ENCODE measurements at places on chromosomes 5 and 9.

DNA sequence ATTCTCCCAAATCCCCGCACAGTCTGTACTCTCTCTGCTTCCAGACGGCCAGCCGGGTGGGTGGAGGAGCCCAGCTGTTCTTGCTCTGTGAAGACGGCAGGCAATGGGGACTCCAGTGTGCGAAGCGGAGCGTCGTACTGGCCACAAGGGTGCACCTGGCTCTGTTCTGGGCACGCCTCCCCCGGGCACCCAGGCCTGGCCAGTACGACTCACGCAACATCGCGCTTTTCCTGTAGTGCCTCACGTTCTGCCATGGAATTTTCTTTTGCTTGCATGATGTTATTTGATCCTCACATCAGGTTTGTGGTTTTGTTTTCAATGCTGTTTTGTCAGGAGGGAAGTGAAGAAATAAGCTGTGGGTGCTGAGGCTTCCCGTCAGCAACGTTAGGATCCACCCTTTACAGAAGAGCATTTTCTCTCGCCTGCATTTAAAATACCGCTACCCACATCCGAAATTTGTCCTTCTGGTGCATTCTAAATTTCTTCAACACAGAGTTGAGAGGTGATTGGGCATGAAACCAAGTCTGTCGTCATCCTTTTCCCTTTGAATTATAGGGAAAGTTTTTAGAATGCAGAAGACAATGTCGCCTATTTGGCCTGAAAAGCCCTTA lies 311.7 kb downstream of the TRIM36 start:
- DNase-seq, result no peak

DNA sequence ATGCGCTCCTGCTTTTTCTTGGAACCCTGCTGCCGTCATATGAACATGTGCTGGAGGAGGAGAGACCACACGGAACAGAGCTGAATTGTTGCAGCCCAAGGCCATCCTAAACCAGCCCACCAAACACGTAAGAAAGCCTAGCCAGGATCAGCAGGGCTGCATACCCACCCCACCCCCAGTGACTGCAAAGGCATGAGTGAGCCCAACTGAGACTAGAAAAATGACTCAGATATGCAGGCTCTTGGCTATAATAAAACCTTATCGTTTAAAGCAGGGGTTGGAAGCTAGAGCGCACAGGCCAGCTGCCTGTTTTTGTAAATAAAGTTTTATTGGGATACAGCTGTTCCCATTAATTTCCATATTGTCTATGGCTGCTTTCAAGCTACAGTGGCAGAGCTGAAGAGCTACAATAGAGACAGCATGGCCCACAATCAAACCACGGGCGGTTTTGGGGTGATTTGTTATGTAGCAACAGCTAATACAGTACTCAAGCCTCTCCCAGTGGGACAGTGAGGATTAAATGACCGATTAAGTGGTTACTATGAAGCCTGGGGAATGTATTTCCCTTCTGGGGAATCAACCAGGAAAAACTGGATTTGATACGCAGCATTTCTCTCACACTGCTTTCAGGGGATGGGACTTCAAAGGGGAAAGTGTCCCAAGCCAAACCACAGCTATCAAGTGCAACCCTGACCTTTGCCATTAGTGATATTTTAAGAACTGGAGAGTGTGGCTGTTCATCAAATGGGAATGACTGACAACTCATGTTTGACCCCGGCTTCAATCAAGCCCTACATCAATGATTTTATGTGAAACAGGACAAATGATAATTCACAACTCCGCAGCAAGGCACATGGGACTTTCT lies 6.3 kb downstream of the SHB start:
- no peak for DNase-seq

DNA sequence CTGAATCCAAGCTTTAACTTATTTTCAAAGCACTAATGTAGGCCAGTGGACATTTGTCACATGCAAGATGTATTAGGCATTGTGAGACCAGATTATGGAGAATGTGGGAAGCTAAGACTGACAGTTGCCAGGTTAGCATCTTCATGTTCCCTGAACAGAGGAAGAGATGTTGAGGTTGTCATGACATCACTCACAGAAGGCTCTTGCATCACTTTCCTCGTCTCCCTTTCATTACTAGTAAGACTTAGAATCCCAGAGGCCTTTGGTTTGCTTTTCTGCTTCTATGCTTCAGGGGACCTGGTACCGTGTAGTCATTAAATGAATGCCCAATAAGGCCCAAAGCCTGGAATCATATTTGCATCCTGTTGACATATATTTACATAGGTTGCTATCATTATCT lies 76.4 kb upstream of the RPS23 start:
- no peak for DNase-seq

DNA sequence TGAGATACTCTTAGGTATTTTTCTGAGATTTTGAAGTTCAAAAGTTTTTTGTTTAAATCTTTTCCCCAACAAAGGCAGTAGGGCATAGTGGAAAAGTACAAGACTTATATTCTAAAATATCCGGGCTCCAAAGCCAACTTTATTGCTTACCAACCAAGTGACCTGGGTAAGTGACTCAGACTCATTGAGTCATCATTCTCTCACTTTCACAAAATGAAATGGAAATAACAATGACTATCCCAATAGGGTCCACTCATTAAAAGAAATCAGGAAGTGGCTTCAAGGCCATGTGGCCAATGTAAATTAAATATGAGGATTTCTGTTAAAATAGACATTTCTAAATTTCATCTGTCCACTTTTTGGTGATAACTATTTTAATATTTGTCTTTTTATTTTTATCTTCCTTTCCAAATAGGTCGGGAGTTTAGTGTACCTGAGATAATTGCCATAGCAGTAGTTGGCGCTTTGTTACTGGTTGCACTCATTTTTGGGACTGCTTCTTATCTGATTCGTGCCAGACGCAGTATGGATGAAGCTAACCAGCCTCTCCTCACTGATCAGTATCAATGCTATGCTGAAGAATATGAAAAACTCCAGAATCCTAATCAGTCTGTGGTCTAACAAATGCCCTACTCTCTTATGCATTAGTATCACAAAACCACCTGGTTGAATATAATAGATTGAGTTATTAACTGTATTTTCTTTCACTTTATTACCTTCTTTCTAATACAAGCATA lies 15.5 kb downstream of the TYRP1 start:
- no peak for DNase-seq

DNA sequence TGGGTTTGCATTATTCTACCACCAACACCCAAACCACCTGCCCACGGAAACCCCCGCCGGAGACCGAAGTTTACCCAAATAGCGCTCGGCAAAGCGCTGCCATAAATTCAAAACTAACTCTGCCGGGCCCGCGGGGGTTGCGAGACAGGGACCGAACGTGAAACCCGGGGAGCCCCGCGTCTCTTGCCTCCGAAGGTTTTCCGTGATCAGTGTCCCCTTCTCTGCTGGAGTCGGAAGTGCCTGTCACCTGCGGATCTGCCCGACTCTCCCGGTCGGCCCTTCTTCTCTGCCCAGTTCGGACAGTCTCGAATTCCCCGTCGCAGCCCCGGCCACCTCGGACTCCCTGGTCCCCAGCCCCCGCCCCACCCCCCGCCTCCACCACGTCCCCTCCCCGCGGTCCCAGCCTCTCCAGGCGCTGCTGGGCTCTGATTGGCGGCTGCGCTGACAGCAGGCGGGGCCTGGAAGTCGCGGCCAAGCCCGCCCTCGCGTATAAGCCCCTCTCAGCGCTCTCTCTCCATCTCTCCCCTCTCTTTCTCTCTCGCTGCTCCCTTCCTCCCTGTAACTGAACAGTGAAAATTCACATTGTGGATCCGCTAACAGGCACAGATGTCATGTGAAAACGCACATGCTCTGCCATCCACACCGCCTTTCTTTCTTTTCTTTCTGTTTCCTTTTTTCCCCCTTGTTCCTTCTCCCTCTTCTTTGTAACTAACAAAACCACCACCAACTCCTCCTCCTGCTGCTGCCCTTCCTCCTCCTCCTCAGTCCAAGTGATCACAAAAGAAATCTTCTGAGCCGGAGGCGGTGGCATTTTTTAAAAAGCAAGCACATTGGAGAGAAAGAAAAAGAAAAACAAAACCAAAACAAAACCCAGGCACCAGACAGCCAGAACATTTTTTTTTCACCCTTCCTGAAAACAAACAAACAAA lies at the start of gene RORB:
TSS of gene RORB (plus strand) at position 517 of the 929 bp plus-strand sequence. CDS start 642 bp downstream, outside the sequence.
- DNase-seq, result peak; percentile 37

- no peak for DNase-seq
Measured at GRCh38 chr5:9766581-9766980, 136.4 kb upstream of the TAS2R1 start.

GRCh38 chr5:151772029-151772845 lies 483 bp downstream of the G3BP1 start:
- DNase-seq, result peak; percentile 46

- no peak for DNase-seq
Measured at GRCh38 chr9:34262971-34263370, 66.1 kb downstream of the KIF24 start.

DNA sequence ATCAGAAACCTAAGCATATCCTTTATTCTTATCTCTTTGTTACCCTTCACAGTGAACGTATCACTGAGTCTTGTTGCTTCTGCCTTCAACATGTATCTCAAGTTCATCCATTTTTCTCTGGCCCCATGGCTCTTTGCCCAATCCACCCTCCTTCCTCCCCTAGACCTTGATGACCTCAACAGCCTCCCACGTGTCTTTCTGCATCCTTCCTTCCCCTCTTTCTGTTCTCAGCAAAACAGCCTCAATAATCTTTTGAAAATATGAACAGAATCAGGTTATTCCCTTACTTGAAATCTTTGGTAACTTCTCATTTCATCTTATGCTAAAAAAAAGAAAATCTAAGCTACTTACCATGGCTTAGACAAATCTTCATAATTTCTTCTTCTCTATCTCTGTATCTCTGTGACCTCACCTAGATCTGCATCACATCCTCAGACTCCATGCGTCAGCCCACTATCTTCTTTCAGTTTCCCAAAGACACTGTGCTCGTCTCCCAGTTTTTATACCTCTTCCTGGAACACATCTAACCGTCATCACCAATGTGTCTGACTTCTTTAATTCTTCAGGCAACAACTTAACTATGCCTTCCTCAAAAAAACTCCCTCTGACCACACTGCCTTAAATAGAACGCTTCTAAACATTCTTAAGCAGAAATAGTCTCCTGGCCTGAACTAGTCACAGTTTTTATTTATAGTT lies 208.0 kb downstream of the PARP8 start:
- DNase-seq, result no peak

GRCh38 chr5:79191457-79191856 lies 44.5 kb upstream of the JMY start:
- no peak for DNase-seq

DNA sequence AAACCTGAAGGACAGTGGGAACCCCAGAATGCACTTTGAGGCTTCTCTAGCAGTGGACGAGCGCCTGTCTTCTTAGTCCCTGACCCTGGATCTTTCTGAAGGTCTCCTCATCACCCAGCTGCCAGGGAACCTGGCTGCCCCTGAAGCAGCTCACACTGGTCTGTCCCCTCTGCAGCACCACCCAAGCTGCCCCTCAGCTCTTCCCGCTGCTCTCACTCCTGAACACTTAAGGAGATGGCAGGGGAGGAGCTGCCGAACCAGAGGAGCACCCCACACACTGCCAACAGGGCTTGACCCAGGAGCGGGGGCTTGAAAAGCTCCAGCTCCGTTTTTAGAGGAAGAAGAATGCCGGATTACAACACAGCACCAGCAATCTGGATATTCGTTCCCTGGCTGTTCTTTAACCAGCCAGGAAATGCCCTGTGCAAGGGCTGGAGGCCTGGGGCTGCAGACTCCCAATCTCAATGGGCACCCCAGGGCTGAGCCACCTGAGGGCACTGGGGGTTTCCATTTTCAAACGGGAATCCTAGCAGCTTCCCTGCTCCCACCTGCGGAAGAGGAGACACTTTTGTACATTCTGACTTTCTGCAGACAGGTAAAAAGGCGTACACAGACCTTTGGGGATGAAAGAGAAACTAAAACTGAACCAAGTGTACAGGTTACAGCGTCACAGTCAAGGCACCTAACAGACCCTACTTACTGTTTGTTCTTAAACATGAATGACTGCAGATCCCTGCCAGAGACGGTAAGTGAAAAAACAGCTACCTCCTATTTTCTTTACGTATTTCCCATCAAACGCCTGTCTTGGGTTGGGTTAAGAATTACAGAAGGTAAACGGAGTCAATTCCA lies 36.3 kb downstream of the GOLM1 start:
- no peak for DNase-seq

DNA sequence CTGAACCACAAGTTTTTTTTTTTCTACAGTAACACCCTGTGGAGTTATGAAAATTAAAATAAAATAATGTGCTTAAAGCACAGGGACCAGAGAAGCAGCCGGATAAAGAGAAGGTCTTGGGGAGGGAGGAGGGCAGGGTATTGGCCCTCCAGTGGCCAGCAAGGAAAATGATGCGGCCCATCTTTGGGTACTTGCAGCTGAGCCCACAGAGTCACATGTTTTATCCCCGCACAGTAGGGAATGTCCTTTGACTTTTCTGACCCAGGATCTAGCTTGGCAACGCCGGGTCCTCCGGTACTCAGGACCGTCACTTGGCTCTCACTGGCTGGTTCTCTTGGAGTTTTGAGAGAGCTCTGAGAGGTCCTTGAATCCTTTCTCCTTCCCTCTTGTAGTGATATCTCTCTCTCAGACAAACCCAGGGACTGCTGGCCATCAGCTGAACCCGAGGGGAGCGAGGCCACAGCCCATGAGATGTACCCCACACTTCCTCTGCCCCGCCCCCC lies 35.3 kb upstream of the HSPA9 start:
- DNase-seq, result no peak

- DNase-seq, result no peak
Measured at GRCh38 chr5:24363789-24364481, 280.8 kb downstream of the CDH10 start.

DNA sequence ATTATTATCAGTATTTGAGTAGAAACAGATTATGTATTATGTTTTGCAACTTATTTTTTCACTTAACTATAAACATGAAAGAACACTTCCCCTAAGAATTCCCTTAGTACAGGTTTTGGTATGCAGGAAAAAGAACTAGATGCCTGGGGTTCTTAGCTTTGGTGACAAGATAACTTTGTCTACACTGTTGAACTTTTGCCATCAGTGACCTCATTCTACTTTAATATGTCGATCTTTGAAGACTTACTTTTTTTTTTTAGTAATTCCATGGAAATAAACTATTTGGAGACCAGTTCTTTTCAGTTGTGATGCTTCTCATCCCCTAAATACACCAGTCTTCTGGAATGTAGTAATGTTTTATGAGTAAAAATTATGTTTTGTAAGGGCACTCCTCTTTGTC lies 34.3 kb downstream of the ZNF462 start:
- no peak for DNase-seq

- DNase-seq, result no peak
Measured at GRCh38 chr9:131885144-131885609, 145.3 kb upstream of the RAPGEF1 start.

DNA sequence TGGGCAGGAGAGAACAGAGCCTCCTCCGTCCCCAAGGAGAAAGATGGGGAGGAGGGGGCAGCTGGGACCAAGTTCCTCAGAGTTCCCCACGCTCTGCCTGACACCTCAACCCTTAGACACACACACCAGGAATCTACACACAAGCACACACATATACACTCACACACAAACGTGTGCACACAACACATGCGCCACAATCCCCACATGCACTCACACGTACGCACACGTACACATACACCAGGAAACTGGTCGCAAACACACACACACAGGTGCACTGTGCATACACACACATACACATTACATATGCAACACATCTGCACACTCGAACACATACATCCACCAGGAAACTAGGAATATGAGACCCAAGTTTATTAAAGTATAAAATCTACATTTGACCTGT lies 50.4 kb downstream of the ROR2 start:
- no peak for DNase-seq

- no peak for DNase-seq
Measured at GRCh38 chr5:119022017-119022745, 33.8 kb upstream of the DTWD2 start.
